ENCODE measurements at places on chromosomes 13 and 19.

- no peak for ATAC-seq
Measured at GRCh38 chr19:27740396-27740795, 1472.6 kb downstream of the UQCRFS1 start.

GRCh38 chr13:50788551-50789210 is 54.8 kb downstream of the DLEU7 start:
- no peak for ATAC-seq

DNA sequence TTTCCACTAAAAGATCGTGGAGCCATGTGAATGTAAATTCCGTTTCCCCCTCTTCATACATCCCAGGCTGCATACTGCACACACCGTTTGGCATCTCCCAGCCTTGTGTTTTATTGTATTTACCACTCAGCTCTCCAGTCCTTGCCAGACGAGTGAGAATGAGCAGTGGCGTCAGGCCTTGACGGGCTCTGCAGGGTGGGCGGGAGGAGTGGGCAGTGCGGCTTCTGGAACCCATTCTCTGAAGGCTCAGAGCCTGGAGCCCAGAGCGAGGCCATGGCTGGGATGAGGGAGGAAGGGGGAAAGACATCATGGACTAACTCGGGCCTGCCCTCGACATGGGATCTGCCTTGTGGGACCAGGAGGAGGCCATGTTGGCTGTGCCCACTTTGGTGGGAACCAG is 25.1 kb downstream of the BICRA start:
- ATAC-seq, result no peak

DNA sequence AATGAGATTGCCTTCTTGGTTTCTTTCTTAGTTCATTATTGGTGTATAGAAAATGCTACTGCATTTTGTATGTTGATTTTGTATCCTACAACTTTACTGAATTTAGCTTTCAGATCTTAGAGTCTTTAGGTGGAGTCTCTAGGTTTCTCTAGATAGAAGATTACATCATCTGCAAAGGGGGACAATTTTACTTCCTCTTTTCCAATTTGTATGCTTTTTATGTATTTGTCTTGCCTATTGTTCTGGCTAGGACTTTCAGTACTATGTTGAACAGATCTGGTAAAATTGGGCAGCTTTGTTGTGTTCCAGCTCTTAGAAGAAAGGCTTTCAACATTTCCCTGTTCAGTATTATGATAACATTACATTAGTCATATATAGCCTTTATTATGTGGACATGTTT is 101.0 kb upstream of the SPRY2 start:
- no peak for ATAC-seq

- peak; percentile 34 for ATAC-seq
Measured at GRCh38 chr19:2081873-2082810, 14.0 kb downstream of the MOB3A start.

- no peak for ATAC-seq
Measured at GRCh38 chr13:92300651-92301050, 902.2 kb downstream of the GPC5 start.

- ATAC-seq, result no peak
Measured at GRCh38 chr19:30799865-30800755, 427.9 kb downstream of the ZNF536 start.

DNA sequence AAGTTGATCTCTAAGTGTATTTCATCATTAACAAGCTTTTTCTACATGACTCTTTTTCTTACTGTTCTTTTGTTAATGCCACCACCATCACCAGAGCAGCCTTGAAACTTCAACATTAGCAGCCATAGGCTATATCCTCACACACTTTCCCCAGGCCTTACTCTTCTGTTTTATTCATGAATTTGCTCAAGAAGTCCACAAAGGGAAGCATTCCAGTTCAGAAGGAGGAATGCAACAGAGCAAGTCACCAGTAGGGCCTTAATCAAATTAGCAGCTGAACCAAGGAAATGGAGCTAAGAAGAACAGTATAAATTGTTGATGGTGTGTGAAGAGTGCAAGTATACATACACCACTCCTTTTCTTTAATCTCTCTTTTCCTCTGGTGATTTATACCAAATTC is 223.1 kb downstream of the NBEA start:
- ATAC-seq, result no peak

- ATAC-seq, result no peak
Measured at GRCh38 chr19:13234518-13234917, 84.3 kb downstream of the IER2 start.

GRCh38 chr13:80251403-80251802 is 89.5 kb downstream of the SPRY2 start:
- ATAC-seq, result no peak

DNA sequence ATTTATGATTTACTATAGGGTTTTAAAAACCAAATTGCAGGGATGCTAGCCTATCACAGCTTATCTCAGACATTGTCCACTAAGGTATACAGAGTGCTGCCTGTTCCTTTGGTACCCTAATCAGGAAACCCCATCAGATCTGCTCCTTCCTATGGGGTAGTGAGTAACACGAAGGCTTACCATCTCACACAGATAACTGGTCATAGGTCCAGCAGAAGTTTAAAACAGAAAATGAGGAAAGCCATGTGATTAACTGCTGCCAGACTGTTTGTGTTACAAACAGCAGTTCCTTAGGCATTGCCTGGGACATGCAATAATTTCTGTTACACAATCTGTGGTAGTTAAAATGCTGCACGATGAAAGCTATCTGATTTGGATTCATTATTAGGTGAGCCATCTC is 53.5 kb upstream of the ALOX5AP start:
- ATAC-seq, result no peak
